ENCODE measurements at places on chromosomes 6 and 20.

- DNase-seq: no peak
Measured at GRCh38 chr6:79544299-79544927, 7.2 kb upstream of the LCA5 start.

GRCh38 chr6:108728826-108729225 is 119.4 kb upstream of the ARMC2 start:
- DNase-seq: no peak

DNA sequence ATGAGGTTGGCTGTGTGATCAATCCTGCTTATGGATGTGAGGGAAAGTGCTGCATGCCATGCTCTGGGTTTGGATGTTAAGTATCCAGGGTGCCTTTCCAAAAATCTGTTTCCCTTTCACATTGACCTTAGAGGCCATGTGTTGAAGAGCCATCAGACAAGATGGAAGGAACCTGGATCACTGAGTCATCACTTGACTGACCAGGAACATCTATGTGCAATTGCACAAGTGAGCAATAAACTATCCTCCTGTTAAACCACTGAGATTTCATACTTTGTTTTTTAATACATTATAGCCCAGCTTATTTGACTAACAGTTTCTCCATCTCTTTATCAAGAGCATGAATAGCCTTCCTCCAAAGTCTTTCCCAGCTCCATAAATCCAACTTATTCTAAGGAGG is 17.8 kb upstream of the TMEM14A start:
- DNase-seq: no peak

GRCh38 chr6:76742919-76743318 is 670.5 kb upstream of the IMPG1 start:
- no peak for DNase-seq
